Fibroblast of skin of abdomen (primary cell): ENCODE measurements at places on chromosomes 2 and 18.

- DNase-seq = no peak
These were observed 86.7 kb upstream of the ZEB2 start for GRCh38 chr2:144606466-144607095.

- DNase-seq = no peak
These were observed 32.2 kb upstream of the LPIN2 start for GRCh38 chr18:3044931-3045698.

- DNase-seq = no peak
These were observed 157.7 kb downstream of the HNMT start for GRCh38 chr2:138121666-138122661.

DNA sequence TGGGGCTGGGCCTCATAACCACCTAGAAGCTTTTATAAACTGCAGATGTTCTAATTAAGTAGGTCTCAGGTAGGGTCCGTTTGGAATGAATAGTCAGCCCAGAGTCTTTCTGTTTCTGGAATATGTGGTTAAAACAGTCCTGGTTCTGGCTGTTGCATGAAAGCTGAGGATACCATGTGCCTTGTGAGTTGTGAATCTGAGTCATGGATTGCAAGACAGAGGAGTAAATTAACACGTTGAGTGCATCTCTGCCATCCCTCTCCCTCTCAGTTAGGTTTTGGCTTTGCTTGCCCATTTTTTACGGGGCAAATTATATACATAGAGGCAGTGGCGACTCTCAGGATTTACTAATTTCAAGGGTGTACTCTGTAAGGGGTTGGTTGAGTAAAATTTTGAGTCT, 59.1 kb downstream of the NCK2 start:
- DNase-seq = peak; percentile 18

DNA sequence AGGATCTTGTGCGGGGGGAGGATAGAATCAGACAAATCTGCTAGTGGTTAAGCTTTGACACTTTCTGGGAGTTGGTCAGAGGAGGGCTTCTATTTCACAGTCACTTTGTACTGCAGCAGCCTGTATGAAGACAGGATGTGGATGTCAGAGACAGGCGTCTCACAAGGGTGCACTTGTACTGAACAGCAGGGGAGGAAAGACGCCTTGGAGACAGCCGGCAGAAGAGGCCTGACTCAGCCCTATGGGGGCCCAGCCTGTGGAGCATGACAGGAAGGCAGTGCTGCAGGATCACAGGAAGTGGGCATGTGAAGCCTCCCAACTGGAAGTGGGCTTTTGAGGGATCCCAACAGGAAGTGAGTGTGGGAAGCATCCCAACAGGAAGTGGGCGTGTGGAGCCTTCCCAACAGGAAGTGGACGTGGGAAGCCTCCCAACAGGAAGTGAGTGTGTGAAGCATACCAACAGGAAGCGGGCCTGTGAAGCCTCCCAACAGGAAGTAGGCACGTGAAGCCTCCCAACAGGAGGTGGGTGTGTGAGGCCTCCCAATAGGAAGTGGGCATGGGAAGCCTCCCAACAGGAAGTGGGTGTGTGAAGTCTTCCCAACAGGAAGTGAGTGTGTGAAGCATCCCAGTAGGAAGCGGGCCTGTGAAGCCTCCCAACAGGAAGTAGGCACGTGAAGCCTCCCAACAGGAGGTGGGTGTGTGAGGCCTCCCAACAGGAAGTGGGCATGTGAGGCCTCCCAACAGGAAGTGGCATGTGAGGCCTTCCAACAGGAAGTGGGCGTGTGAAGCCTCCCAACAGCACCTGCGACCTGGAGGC, 212.3 kb downstream of the SNTG2 start:
- DNase-seq = peak; percentile 27

DNA sequence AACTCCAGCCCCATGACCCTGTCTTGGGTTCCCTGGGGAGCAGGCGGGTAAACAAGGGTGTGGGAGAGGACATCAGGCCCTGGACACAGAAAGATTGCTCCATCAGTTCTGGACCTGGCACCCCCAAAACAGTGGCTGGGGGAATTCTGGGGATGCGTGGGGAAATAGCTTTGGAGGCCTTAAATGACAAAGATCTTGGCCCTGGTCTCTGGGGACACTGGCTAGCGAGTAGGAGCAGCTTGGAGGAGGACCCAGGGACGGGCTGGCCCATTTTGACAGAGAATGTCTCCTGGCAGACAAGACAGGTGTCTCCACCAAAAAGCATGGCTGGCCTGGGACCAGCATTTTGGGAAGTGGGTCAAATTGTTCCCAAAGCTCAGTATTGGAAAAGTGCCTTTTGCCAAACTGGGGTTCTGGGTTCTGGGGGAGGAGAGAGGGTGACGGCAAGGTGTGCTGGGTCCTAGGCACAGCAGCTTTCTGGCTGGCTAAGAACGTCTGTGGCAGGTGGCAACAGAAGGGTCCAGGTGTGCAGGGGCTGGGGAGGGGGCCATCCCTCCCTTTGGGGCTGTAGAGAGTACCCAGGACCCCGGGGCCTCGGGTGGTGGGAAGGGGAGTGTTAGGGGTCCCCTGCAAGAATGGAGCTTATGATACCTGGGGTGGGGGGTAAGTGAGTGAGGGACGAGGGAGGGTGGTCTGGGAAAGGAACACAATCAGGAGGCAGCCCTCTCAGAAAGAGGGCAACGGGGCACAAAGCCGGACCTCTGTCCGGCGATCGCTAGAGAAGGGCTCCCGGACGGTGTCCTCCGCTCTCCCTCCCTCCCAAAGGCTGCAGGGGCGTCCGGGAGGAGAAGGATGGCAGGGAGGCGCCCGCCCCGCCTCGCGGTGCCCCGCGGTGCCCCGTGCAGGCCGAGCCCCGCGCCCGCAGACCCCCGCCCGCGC, 556 bp downstream of the CYRIA start:
- DNase-seq = no peak

GRCh38 chr2:235049069-235049468, 97.3 kb downstream of the SH3BP4 start:
- no peak for DNase-seq

DNA sequence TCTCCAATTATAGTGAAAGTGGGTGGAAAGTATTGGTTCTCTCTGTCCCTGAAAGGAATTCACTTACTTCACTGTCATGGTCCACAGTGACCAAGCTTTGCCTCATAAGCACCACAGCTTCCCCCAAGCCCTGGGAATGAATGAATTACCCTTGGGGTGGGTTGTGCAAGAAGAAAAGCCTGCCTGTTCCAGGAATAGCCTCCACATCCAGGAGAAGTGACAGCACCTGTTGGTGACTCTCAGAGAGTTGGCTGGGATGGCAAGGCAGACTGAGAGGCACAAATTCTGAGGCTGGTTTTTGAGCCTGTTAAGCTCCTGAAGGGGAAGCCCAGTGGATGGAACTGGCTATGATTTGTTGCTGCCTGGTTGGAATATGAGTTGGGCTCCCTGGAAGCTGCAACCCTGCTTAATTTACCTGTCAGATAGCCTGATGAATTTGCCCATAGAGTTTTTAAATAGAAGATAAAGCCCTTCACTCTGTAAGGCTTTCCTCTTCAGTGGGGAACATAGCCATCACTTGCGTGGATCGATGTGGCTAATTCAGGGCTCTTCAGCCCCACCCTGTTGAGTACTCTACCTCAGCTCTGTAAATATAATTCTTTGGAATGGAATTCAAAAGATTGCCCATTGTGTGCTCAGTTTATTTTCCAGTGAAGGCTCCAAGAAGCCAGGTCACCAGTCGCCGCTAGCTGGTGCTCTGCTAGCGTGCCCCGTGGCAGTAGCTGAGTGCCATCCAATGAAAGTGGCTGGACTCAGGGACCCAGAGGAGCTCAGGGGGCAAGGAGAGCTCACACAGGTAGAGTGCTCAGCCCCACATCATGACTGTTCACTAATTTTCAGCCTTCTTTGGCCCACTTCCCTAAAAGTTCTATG, 479.3 kb downstream of the IRS1 start:
- no peak for DNase-seq

DNA sequence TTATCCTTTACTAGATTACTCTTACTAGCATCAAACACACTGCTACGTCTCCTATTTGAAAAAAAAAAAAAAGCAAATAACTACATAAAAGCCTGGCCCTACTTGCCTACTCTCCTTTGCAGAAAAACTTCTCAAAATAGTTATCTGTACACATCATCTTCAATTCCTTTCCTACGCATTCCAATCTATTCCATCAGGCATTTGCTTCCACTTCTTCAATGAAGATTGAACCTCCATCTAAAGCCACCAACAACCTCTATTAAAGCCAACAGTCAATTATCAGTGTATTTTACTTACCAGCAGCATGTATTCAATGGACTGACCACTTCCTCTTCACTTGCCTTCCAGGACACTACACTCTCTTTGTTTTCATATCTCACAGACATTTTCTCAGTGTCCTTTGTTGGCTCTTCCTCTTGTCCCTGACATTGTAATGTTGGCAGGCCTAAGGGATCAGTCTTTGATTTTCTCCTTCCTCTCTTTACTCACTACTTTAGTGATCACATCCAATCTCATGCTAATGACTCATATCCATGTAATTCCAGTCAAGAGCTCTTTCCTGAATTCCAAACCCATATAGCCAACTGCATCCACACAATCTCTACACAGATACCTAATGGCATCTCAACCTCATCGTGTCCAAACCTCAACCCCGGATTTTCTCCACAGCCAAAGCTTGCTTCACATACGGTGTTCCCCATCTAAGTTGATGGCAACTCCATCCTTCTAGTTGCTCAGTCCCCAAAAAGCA, 131.3 kb downstream of the CCDC148 start:
- DNase-seq = peak; percentile 38

- DNase-seq = peak; percentile 32
These were observed 1511.2 kb upstream of the ZEB2 start for GRCh38 chr2:146031158-146031557.

DNA sequence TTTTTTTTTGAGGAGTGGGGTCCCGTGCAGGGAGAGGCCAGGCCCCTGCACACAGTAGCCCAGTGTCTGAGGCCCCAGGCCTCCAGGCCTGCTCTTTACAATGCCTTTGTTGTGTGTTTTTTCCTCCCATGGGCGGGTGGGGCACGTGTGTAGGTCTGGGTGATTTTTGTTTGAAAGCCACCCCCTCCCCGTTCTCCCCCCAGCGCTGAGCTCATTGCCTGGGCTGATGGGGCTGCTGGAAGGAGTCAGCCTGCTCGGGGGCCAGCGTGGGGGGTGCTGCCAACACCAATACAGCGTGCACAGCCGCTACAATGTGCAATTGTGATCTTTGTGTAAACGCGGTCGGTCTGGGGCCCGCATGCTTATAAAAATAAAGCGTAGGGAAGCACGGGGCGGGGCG, 142.7 kb downstream of the DYSF start:
- peak; percentile 26 for DNase-seq

DNA sequence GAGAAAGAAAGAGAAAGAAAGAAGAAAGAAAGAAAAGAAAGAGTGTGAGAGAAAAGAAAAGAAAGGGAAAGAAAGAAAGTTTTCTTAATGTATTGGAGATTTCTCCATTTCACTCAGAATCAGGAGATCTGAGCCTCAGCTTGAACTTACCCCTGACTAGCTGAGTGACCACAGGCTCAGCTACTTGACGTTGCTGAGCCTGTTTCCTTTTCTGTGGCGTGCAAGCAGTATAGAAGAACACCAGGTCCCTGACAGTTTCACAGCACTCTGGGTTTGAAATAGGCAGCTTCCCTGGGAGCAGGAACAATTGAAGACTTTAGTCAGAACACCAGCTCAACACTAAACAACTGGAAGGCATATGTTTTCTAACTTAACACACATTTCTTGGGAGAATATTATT, 44.7 kb downstream of the MARCO start:
- DNase-seq = no peak

DNA sequence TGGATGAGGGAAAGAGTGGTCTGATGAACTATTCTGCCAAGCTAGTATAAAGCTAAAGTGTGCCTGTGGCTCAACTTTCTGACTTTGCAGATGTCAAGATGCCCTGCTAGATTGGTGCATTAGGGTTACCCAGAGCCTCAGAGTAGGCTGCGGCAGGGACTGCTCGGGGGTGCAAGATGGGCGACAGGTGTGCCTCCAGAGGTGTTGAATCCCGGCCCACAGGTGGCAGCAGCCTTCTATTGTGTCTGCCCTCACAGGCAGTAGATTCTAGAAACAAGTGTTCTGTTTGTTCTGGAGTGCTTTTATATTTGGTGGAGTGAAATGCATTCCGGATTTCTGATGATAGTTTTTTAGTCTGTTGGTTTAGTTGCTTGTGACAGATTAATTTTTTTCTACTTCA, 131.6 kb upstream of the IL1R2 start:
- no peak for DNase-seq

- DNase-seq = no peak
These were observed 34.0 kb downstream of the BCL2L11 start for GRCh38 chr2:111154758-111155157.

- no peak for DNase-seq
These were observed 11.5 kb upstream of the IL1A start for GRCh38 chr2:112795774-112796173.

DNA sequence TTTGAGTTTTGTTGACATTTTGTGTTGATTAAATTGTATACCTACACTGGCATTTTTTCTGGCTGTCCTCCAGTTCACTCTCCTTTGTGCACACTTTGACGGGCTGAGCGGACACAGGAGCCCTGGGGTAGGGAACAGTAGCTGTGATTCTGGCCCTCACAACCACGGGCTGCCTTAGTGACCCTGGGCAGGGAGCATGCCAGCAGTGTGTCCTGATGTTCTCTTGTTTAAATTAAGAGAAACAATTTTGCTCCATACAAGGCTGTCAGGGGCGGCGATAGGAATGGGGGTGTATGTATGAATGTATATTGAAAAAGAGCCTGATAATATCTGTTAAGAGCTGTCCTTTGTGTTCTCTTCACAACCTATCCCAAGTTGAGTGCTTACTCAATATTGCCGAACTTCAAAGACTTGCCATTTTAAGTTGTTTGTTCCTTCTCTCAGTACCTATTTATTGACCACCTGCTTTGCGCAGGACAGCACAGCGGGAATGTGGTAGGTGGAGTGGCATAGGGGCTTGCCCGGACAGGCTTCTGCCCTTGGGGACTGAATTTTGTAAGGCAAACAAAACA, 103.7 kb upstream of the EML6 start:
- no peak for DNase-seq

- DNase-seq = peak; percentile 87
These were observed 85.3 kb upstream of the EFEMP1 start for GRCh38 chr2:56008661-56009431.

DNA sequence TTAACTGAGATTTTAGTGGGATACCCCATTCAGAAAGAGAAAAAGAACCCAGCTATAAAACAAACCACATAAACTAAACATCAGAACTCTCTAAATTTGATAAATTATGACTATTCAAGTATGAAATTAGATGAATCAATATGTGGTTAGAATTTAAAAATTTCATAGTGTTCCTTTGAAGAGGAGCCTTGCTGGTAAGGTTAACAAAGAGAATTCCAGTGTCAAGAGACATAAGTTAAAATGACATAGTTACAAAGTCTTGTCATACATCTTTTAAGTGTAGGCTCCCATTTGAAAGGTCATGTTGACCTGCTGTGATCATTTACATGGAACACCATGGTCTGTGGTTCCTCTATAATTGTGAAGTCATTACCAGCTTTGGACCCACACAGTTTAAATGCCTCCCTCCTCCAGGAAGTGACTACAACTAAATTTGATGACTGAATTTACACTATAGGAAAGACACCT, 231.6 kb upstream of the ETAA1 start:
- DNase-seq = no peak

DNA sequence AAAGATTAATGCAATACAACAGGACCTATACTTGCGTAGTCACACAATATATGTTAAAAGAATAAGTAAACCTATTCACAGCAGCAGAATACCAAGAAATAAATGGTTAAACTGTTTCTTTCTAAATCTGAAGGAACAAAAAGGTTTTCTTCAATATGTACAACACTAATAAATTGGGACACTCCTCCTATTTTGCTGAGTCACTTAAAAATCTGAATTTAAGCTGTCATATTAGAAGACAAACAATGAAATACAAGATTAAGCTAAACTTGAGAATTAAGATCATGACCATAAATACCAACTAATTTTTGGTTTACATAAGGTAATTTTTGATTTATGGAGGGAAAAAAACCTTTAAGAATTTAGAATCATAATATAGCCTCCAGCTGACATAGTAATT, 92.8 kb downstream of the ARHGEF33 start:
- no peak for DNase-seq
